ENCODE measurements at places on chromosomes 5 and 9.

DNA sequence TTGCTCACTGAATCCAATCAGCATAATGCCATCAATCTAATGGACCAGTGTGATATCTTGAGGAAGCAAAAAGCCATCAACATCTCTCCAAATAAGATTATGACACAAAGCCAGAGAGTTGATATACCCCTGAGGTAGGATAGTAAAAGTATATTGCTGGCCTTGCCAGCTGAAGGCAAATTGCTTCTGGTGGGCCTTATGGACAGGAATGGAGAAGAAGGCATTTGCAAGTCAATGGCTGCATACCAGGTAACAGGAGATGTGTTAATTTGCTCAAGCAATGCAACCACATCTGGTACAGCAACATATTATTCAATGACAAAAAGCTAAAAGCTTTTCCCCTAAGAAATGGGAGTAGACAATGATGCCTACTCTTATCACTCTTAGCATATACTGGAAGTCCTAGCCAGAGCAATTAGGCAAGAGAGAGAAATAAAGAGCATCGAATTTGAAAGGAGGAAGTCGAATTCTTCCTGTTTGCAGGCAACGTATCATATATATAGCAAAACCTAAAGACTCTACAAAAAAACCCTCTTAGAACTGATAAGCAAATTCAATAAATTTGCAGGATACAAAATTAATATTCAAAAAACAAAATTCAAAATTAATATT, 216.1 kb upstream of the RASA1 start:
- DNase-seq, result no peak

DNA sequence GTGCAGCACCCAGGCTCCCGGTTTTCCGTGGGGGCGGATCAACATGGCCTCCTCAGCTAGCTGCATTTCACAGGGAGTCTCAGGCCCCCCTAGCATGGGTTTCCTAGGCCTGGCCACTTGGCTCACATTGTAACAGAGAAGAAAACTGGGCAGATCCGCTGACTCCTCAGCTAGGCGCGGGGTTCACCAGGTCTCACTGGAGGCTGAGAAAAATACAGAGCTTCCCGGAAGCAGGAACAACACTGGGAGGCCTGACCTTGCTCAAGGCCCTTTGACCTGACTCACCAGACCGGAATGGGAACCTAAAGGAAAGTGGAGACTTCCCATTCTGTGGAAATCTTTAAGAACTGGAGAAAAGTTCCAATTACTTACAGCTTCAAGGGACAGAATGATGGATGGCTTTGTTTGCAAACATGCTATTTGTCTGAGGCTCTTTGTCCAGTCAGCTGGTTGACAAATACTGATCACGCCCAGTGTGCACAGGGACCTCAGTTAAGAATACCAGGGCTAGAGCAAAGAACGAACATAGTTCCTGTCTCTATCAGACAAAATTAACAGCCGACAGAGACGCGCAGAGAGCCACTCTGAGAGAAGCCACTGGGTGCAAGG, 88.7 kb upstream of the LRRTM2 start:
- no peak for DNase-seq

- DNase-seq, result no peak
Measured at GRCh38 chr9:116309900-116310611, 156.5 kb downstream of the PAPPA start.

DNA sequence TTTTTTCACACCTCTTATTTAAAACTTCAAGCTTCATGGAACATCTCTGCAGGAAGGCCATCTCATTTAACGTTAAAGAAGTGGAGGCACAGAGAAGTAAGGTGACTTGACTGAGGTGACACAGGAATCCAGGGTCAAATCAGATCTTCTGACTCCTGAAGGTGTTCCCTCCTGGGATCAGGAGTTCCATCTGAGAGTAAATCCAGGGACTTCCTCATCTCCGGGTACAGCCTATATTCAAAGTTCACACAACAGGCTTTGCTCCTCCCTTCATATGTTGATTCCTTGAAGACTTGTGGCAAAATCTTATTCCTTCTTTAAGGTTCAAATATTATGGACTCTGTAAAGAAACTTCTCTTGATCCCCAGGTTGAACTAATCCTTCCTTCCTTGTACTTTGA, 313.1 kb upstream of the CLINT1 start:
- no peak for DNase-seq

- no peak for DNase-seq
Measured at GRCh38 chr5:80541392-80541791, 28.7 kb downstream of the ANKRD34B start.

- no peak for DNase-seq
Measured at GRCh38 chr9:91560301-91560700, 136.7 kb upstream of the NFIL3 start.

GRCh38 chr5:116237917-116238500, 153.2 kb downstream of the COMMD10 start:
- DNase-seq, result no peak

GRCh38 chr5:92998456-92998855, 582.6 kb downstream of the NR2F1-AS1 start:
- no peak for DNase-seq

GRCh38 chr5:30405821-30406220, 787.7 kb upstream of the CDH6 start:
- no peak for DNase-seq

- DNase-seq, result no peak
Measured at GRCh38 chr5:34700078-34700452, 43.9 kb downstream of the RAI14 start.

- no peak for DNase-seq
Measured at GRCh38 chr5:97383996-97384395, 200.9 kb upstream of the RIOK2 start.

- DNase-seq, result peak; percentile 63
Measured at GRCh38 chr5:77087484-77088261, 588 bp upstream of the ZBED3 start.

DNA sequence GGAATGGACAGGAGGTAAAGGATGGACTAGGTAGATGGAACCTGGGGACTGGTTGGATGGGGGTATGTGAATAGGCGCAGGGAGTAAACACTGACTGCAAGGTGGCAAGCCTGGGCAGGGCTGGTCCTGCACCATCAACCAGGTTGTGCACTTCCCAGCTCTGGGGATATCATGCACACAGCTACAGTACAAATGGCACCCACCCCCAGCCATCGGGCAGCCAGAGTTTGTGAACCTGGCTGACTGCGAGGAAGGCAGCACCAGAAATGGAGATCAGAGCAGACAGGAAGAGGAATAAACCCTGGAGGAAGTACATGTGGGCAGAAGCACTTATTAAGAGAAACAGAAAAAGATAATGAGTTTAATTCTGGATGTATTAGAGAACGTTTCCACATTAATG, 229.1 kb downstream of the ESM1 start:
- no peak for DNase-seq

DNA sequence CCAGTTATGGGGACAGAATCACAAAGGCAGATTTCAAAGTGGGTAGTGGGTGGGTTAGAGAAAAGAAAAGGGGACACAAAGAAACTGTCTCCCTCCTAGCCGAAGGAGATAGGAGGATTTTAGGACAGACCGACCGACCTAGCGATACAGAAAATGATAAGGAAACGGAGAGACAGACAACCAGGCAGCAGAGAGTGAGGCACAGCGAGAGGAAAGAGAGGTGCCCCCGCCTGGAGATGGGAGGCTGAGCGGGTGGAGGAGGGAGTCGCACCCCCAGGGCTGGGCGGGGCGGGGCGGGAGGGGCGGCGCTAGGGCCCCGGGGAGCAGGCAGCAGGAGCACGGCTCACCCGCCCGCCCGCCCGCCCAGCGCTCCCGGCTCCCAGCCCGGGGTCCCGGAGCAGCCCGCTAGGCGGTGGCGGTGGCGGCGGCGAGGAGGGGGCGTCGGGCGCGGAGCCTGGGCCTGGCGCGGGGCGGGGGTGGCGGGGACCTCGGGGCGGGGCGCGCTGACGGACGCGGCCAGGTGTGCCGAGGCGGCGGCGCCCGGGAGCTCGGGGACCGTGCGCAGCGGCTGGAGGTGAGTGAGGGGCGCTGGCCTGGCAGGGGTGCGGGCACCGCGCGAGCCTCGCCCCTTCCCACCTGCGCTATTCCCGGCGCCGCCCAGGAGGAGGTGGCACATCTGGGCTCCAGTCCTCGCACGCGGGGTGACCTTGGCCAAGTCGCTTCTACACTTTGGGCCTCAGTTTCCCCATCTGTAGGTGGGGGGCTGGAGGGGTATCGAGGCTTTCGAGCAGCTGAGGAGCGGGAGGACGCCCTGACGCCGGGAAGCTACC, 15.9 kb upstream of the SYNPO start:
- DNase-seq, result no peak

DNA sequence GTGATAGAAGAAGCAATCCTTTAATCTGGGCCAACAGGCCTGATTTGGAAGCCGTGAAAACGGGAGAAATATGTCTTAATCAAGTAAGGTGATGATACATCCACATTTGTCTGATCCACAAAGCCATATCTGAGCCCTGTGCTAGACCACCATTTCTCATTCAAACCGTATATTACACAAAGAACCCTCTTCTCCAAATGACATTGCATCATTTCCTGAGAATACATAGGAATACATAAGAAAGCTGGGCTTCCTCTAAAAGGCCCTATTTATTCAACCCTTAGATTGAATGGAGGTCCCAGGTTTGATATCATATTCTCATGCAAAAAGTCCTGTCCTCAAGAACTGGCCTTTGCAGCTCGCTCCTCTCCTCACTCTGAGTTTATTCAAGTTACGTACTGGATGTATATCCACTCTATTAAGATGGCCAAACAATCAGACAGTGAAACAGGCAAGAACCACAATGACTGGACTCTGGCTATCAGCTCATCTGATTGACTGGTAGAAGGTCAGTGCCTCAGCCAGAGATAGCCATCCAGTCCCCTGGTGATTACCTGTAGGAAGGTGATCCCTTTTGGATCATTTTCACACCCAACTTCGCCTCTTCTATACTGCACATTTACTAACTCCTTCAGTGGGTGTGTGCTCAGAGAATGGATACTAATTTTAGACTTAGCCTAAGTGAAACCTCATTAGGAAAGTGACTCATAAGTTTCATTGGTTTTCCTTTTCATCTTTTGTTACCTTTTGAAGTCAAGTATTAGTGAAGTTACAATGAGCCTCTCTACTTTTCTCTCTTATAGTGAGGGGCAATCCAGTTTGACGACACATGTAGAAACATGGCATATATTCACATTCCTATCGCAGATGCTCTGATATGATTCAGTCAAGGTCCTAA, 167.6 kb upstream of the WWC1 start:
- no peak for DNase-seq

- DNase-seq, result no peak
Measured at GRCh38 chr9:117437283-117437682, 22.4 kb upstream of the ASTN2 start.

GRCh38 chr5:93850311-93850710, 108.9 kb upstream of the POU5F2 start:
- no peak for DNase-seq

GRCh38 chr9:102975251-102975650, 19.9 kb upstream of the CYLC2 start:
- DNase-seq, result no peak

DNA sequence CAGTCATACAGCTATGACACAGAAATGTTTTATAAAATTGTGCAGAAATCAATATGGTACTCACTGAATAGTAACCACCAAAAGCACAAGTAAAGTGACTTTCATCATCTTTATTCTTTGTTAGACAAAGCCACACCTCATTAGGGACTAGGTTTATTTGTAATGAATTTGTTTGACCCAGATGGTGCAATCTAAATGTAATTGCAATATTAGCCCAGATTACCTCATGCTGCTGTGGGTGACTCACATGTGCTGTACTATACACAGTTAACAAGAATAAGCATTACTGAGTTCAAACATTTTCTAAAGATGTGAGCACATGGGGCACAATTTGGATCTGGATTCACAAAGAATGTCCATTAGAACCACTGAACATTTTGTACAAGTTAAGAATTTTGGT, 759.3 kb upstream of the TYRP1 start:
- DNase-seq, result no peak

- no peak for DNase-seq
Measured at GRCh38 chr9:131667576-131667975, 72.3 kb downstream of the RAPGEF1 start.

- no peak for DNase-seq
Measured at GRCh38 chr5:6376974-6377520, 1.3 kb downstream of the MED10 start.

DNA sequence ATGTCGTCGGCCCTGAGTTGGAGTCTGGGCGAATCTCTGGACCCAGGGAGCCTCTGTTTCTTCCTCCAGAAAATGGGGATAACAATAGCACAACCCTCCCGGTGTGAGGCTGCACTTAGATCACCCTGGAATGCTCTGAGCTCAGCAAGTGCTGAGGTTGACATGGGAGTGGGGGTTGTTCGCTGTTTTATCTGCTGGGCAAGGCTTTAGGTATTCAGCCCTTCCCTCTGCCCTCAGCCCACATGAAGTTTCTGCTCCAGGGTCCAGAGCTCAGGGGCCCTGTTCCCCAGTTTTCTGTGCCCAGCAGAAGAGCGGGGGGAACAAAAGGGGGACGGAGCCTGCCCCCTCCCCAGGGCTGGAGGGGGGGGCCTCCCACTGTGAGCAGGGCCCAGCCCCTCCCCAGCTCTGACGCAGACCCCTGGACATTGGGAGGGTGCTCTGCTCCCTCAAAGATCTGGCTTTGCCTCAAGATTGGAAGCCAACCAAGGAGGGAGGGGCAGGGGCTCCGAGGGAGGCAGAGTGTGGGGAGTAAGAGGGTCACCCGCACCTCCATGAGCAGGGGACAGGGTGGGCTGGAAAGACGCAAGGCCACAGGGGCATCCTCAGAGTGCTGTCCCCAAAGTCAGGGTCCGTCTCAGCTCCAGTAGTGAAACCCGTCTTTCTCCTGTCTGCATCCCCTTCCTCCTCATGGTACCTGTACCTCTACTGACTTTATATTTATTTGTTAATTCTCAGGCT, 215.6 kb downstream of the C9orf50 start:
- no peak for DNase-seq

DNA sequence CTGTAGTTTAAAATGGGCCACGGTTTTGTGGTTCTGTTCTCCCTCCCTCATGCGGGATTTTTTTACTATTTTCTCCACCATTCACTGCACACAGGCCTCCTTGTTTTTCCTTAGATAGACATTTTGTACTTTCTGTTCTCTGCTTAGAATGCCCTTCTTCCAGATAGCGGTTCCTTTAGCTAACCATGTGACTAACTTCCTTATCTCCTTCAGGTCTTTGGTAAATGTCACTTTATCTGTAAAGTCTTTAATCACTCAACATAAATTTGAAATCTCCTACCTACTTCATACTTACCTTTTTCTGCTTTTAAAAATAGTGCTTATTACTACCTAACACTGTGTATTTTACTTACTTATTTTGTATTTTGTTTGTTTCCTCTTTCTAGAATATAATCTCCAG, 15.0 kb downstream of the FER start:
- DNase-seq, result no peak

DNA sequence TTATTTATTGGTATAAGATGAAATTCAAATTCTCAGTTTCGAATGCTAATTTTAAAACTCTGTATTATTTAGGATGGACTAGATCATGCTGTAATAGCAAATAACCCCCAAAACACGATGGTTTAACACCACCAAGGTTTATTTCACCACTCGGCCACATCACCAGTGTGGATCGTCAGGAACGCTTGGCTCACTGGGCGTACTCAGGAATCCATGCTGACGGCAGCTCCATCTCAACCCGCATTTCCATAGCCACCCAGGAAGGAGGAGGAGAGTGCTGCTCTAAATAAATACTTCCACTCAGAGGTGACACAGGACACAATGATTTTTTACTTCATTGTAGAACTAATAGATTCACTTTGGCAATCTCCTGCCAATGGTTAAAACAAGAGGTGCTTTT, 347.4 kb downstream of the SH3GL2 start:
- DNase-seq, result no peak
